Mesenchymal stem cell (in vitro differentiated cells and primary cell): ENCODE measurements at places on chromosomes 7 and 10.
A peak's percentile ranks its signal among the peaks of the same experiment; 100 is the strongest.

DNA sequence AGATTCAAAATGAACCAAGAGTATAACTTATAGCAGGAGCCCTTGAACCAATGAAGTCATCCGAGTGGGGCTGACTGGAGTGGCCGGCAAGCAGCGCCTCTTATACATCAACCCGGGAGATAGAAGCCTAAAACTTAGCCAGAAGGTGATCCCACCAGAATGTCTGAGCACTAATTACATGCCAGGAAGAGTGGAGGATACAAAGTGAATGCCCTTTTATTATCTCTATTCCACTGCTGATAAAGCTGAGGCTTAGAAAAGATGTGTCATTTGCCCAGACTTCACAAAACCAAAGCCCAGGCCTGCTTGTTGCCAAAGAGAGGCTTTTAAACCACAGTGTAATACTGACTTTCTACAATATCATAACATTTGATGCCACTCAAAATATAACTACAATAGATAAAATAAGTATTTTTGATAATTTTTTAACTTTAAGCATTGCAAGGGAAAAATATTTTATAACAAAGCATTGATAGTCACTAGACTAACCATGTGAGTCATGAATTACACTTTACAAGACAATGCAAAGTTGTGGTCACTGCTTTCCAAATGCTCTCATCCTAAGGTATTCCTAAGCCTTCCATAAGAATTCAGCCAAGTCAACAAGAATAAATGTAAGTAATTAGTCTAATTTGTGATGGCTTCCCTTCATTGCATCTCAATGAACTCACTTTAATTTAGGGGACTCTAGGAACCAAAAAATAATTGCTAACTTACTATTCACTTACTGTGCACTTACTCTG is 58.6 kb upstream of the ARID5B start:
- peak; percentile 62 for DNase-seq
- no peak overlapping the region for H3K4me3 ChIP-seq
- no peaks in the 10 kb centered on the region for H3K27me3 ChIP-seq
- H3K36me3 ChIP-seq = no peaks in the 10 kb centered on the region

DNA sequence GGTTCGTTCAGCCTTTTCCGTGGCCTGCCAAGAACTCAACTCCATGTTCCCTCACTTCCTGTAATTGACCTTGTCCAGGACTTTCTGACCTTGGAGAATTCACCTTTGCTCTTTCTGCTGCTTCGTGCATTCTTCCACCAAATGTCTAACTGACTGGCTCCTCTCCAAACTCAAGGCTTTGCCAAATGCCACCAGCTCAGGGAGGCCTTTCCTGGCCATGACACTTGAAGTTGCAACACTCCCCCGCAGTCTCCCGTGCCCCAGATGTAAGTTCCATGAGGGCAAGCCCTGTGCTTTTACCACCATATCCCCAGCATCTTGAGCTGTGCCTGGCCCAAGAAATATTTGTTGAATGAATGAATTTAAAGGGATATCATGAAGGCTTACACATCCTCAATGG is 238.4 kb downstream of the ARHGAP21 start:
- no peak overlapping the region for H3K4me3 ChIP-seq
- peaks cover 13% of the 10 kb centered on the region for H3K36me3 ChIP-seq
- H3K4me1 ChIP-seq = peaks cover 2% of the 10 kb centered on the region
- no peak for DNase-seq
- no peaks in the 10 kb centered on the region for H3K27me3 ChIP-seq

DNA sequence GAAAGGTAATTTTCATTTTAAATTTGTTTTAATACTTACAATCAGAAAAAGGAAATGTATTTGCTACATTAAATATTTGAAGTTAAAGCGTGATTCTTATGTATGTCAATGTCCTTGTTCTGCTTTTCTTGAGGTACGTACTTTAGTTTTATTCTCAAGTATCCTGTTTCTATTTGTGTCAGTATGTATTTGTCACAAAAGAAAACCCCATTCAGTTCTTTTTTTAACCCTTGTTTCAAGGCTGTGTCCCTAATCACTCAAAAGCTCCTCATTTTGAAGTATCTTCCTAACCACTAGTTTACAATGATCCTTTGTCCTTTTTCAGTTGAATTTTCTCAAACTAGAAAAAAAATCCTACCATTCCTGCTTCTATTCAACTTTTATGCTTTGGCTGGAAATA is 25.2 kb downstream of the NHLRC2 start:
- no peaks in the 10 kb centered on the region for H3K27me3 ChIP-seq
- no peaks in the 10 kb centered on the region for H3K36me3 ChIP-seq
- H3K4me1 ChIP-seq = no peaks in the 10 kb centered on the region

DNA sequence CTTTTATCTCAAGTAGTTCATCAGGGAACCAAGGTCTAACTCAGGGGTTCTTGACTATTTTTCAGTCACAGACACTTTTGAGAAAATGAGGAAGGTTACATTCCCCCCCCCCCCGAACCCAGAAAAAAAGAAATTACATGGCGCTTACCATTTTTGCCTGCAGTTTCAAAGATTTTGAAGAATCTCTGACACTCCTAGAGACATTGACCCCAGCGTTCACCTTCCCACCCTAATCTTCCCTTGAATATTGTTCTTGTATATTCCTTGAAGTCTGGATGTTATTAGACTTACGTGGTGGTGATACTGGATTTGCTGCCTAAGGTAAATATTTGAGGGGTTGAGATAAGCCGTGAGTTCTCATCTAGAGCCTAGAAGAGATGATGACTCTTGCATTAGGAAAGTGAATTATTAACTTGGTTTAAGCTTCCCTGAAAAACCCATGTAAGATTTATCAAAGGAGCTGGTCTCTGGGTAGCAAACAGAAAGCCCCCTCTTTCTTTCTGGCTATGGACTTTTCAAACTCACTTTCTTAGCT is 245.7 kb upstream of the FOXK1 start:
- H3K27me3 ChIP-seq = peaks cover 23% of the 10 kb centered on the region
- no peak overlapping the region for H3K4me3 ChIP-seq
- DNase-seq = no peak
- no peaks in the 10 kb centered on the region for H3K4me1 ChIP-seq
- H3K27ac ChIP-seq = no peak overlapping the region

DNA sequence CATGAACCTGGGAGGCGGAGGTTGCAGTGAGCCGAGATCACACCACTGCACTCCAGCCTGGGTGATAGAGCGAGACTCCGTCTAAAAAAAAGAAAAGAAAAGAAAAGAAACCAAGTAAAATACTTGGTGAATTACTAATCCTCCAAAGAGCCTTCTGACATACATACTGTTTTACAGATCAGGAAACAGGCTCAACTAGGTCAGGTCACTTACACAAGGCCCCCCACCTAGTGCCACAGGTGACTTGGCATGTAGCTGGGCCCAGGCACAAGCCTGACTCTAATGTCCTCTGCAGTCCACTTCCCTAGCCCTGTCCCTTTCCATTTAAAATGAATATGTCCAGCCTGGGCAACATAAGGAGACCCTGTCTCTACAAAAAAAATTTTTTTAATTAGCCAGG is 157.0 kb downstream of the TPST1 start:
- peaks cover 21% of the 10 kb centered on the region for H3K36me3 ChIP-seq
- no peak overlapping the region for H3K27ac ChIP-seq
- DNase-seq = no peak
- H3K4me1 ChIP-seq = peaks cover 4% of the 10 kb centered on the region

GRCh38 chr7:139033346-139034114 is 2.3 kb downstream of the ZC3HAV1L start:
- H3K4me3 ChIP-seq = no peak overlapping the region
- DNase-seq = no peak
- peaks cover 19% of the 10 kb centered on the region for H3K4me1 ChIP-seq
- H3K36me3 ChIP-seq = peaks cover 16% of the 10 kb centered on the region
- no peak overlapping the region for H3K27ac ChIP-seq

DNA sequence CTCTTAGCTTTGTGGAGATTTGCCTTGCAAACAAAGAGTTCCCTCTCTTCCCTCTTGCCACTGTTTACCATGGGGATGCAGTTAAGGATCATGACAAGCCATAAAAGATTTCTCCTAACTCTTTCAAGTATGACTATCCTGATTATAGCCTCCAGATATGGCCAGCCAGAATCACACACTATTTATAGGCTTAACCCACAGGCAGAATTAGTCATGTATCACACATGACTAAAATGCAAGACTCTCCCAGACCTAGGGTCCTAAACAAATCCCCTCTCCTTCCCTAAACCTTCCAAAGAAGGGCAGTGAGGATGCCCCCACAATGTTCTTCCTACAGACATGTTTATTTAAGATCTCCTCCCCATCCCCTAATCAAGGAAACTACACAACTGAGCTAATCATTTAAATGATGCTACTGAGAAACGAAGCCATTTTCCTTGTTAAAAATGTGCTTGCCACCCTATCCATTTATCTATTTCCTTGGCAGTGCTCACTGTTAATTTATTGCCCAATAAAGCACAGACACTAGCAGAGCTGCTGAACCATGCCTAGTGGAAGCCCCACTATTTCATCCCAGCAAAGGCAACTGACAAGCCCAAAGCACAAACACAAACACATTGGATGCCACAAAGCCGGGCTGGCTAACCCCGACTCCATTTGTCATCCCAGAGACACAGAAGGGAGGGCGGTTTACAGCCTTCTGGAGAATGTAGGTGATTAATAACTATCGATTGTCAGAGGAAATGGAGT is 363.4 kb downstream of the KCNMA1 start:
- H3K36me3 ChIP-seq = no peaks in the 10 kb centered on the region
- H3K4me1 ChIP-seq = peaks cover 7% of the 10 kb centered on the region
- H3K27me3 ChIP-seq = no peaks in the 10 kb centered on the region
- peak overlapping the region; percentile 16 for H3K27ac ChIP-seq
- H3K4me3 ChIP-seq = no peak overlapping the region

- no peak for DNase-seq
- no peaks in the 10 kb centered on the region for H3K36me3 ChIP-seq
- peaks cover 8% of the 10 kb centered on the region for H3K4me1 ChIP-seq
- H3K27me3 ChIP-seq = no peaks in the 10 kb centered on the region
- no peak overlapping the region for H3K27ac ChIP-seq
Measured at GRCh38 chr10:11057994-11058393, 40.3 kb downstream of the CELF2 start.
